ENCODE measurements at places on chromosomes 11 and 22.

DNA sequence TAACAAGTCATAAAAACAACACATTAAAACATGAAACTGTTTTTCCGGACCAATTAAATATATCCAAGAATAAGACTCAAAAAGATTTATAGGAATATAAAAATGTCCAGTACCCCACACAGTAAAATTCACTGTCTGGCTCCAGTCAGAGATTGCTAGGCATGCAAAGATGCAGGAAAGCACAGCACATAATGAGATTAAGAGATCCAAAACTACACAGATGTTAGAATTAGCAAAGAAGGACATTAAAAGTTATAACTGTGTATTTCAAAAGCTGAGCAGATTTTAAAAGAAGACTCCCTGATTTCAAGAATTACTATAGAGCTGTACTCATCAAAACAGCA lies 13.6 kb downstream of the LRRC75B start:
- no peak for DNase-seq

DNA sequence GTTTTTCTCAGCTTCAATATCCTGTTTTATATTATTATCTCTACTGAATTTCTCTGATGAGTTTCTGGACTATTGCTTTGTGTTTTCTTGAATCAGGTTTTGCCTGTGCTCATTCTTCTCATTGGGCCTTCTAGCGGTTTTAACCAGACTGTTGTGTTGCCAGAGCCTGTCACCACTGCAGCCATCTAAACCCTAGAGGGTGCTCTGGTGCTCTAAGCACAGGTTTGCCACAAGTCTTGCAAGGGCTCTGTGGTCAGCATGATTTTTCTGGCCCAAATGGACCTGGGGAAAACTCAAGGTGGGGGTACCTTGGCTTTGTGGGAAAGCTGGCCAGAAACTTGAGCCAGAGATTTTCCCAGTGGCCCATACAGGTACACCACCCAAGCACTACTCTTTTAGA lies 52.4 kb upstream of the TYR start:
- DNase-seq, result no peak

DNA sequence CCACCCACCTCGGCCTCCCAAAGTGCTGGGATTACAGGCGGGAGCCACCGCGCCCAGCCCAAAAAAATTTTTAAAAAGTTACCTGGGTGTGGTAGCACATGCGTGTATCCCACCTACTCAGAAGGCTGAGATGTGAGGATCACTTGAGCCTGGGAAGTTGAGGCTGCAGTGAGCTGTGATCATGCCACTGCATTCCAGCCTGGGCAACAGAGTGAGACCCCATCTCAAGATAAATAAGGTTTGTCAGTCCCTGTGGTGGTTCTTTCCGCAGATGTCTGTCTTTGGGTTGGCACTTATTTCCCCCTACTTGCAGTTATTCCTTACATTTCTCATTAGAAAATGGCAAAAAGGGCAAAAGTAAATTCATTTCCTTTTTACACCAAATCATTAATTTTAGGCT lies 8.0 kb downstream of the MARK2 start:
- DNase-seq, result no peak

GRCh38 chr11:40125054-40125453 lies 1334.4 kb downstream of the LRRC4C start:
- DNase-seq, result no peak

- DNase-seq, result no peak
Measured at GRCh38 chr22:40877488-40877887, 15.6 kb upstream of the DNAJB7 start.

GRCh38 chr11:121358760-121359159 lies 66.2 kb downstream of the SC5D start:
- DNase-seq, result no peak

- DNase-seq, result no peak
Measured at GRCh38 chr11:132913886-132914285, 618.4 kb downstream of the OPCML start.

DNA sequence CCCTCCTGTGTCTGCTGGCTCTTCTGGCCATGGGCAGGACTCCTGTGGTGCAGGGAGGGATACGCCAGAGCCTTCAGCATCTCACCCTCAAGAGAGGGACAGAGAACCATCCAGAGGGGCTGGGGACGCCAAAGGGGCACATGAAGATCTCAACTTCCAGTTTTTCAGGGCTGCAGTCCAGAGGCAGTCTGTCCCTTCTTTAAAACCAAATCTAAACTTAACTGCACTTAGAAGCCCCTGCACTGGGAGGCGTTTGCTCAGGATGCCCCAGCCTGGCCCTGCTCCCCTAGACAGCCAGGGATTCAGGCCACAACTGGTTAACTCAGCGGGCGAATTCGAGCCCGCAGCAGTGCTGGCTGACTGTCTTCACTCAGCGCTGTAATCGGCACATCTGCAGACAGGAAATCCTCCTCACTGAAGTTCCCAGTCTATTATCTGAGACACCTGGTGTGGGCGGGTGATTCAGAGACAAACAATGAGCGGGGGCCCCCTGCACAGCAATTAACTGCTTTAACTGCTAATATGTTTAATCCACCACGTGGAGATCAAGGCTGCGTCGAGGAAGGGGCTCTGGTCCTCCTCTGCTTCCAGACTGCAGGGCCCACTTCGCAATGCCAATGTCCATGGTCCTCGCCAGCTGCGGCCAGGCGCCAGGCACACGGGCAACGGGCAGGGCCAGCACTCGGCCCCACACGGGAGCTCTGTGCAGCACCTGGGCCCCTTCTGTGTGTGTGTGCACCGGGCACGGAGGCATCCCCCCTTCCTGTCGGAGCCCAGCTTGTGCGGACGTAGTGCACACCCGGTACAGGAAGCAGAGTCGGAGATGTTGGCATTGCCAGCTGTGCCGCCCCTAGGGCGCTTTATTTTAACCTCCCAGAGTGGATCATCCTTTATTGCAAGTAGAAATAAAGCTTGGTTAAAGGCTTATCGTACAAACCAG lies 36.9 kb upstream of the GNB1L start:
- peak; percentile 94 for DNase-seq
